NCI-H774 (cell line): ENCODE measurements at places on chromosomes 7 and 10.

GRCh38 chr7:124188576-124188975, 155.7 kb upstream of the TMEM229A start:
- no peak for DNase-seq

DNA sequence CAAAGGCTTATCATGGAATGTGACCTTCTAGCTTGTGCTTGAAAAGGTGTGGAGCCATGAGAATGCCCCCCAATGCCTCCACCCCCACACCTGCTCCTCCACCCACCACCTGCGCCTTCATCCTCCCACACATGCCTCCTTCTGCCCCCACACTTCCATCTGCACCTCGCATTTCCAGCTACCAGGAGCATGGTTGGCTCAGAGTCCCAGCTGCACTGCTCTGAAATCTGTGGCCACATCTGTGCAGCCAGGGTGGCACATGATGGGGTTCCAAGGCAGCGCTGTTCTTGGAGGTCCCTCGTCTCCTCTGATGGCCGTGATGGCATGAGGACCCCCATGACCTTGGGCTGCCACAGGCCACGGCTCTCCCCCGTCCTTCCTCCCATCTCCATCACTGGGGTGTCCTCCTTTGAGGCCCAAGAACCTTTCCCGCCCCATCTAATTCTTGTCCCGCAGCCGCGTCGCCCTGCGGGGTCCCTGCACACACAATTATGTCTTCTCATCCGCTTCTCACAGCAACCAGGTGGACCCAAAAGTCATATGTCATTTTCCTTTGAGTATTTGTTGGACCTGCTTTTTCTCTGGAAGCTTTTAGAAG, 40.6 kb upstream of the CNPY1 start:
- DNase-seq, result no peak

DNA sequence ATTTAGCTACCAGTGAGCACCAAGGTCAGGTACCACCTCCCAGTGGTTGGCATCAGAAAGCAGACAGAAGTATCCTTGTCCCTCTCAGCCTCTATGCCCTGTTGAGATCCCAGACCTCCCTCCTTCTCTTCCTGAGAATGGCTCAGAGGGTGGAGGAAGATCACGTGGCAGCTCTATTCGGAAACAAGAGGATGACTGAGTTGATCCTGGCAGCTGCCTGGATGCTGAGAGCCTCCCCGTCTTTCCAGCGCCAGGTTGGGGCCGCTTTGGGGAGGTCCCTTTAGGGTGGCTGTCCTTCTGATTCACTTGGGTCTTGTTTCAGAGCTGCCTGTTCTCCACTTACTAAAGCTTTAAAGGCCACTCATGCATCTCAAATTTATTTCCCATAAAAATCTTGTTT, 36.9 kb upstream of the NPFFR1 start:
- no peak for DNase-seq

DNA sequence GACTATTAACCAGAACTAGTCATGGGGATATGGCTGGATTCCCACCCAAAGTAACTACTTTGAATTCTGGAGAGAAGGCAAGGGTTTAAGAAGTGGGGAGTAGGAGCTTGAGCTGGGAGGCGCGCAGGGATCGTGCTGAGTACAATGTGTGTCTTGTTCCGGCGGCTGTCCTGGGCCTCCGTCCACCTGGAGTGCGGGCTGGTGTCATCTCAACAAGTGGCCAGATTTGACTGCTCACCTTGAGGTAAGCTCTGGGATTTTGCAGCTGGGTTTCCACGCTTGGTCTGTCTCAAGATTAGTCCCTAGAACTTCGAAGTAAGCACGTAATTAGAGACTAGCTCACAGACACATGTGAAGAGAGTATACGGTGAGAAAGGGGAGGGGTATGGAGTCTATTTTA, 49.4 kb downstream of the GLRX3 start:
- no peak for DNase-seq

- no peak for DNase-seq
Measured at GRCh38 chr7:12674861-12675260, 12.6 kb upstream of the ARL4A start.

GRCh38 chr7:17336168-17336567, 37.7 kb downstream of the AHR start:
- DNase-seq, result no peak

GRCh38 chr10:9149134-9149533, 1094.6 kb downstream of the GATA3 start:
- no peak for DNase-seq

DNA sequence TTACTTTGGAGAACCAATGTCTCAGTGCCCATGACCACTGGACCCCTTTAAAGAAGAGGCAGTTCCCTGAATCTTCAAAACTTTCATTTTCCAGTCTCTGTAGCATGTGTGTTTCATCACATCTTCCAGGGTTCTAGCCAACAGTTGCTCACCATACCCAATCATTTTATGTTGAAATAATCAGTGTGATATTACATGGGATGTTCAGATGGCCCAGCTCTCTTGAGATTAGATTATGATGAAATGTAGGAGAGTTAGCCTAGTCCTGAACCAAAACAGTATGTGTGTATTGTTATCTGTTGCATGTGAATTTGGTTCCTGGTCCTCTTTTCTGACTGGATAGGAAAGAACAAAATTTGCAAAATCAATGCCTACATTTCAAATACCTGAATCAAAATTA, 144.5 kb downstream of the ANKRD7 start:
- DNase-seq, result no peak
